ENCODE measurements at places on chromosomes 6 and 20.
A peak's percentile ranks its signal among the peaks of the same experiment; 100 is the strongest.

DNA sequence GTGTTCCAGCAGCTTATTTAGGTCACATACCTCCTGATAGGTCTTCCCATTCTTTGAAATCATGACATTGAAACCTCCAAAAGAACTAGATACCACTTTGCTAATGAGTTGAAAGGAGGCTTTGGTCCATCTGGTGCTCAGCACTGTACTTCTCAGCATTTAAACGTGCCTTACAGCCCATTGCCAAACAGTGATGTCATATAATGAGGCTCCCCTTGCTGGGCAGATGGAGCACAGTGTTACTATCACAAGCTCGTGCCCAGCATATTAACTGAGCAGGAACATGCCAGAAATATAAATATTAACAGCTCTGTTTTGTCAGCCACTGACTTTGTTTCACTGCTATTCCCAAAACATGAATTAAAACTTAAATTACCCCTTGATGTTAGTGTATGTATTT is 25.5 kb upstream of the MAPK13 start:
- DNase-seq, result no peak
- H3K4me3 ChIP-seq, result no peak overlapping the region
- H3K36me3 ChIP-seq, result peaks cover 16% of the 10 kb centered on the region
- H3K27ac ChIP-seq, result no peak overlapping the region

GRCh38 chr6:119544325-119545175 is 195.0 kb upstream of the MAN1A1 start:
- no peaks in the 10 kb centered on the region for H3K27me3 ChIP-seq
- no peak overlapping the region for H3K27ac ChIP-seq
- H3K4me3 ChIP-seq, result no peak overlapping the region
- no peaks in the 10 kb centered on the region for H3K36me3 ChIP-seq

DNA sequence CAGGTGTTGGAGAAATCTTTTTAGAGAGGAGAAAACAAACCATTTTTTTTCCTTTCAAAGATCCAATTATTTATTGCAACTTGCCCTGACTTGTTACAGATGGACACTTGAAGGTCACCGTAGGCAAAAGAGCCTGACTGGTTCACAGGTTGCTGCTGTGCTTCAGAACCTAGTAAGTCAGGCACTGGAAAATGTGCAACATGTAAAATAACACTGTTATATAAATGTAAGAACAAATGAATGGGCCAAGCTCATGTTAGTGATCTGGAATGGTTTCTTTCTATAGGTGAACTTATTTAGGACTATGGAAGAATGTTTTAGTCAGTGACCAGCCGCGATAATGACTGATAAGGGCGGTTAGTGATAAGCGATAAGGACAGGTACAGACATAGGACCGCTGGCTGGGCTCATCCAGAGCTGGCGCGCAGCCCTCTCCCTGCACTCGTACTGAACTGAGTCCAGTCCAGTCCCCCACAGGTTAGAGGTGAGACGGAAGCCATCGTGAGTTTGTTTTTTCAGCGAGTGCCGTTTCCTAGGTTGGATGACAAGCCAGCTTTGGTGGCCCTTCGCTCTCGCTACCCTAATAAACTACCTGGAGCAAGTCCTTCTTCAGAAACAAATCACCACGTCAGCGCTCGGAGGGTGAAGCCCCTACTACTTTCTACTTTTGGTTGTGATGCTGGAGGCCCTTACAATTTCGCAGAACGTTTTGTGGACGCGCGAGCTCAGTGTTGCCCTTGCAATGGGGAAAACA is 94.4 kb upstream of the PRDM1 start:
- peaks cover 100% of the 10 kb centered on the region for H3K27me3 ChIP-seq
- no peaks in the 10 kb centered on the region for H3K36me3 ChIP-seq
- no peak overlapping the region for H3K27ac ChIP-seq
- peaks cover 39% of the 10 kb centered on the region for H3K4me1 ChIP-seq

GRCh38 chr6:111267764-111268333 is 180.5 kb downstream of the SLC16A10 start:
- no peak overlapping the region for H3K27ac ChIP-seq
- H3K27me3 ChIP-seq, result no peaks in the 10 kb centered on the region
- no peak for DNase-seq
- no peaks in the 10 kb centered on the region for H3K4me1 ChIP-seq
- no peak overlapping the region for H3K4me3 ChIP-seq

DNA sequence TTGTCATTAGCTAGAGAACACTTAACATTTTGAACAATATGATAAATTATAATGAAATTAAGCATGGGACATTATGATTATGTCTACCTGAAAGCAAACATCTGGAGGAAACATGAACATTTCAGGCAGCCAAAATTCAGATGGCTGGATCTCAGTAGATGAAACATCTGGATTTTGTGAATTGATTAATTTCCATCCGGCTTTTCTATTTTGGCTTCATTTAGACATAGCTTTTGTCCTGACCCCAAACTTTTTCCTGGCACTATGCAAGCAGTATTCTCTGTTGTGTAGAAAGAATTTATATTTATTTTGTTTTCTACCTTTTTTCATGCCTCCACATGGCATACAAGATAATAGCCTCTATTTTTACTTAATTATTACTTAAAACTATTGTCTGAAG is 186.3 kb downstream of the OGFRL1 start:
- H3K4me3 ChIP-seq, result no peak overlapping the region
- H3K4me1 ChIP-seq, result peaks cover 21% of the 10 kb centered on the region
- no peaks in the 10 kb centered on the region for H3K36me3 ChIP-seq
- no peak overlapping the region for H3K27ac ChIP-seq

GRCh38 chr20:19734811-19735210 is 23.2 kb upstream of the RIN2 start:
- H3K27ac ChIP-seq, result no peak overlapping the region
- H3K36me3 ChIP-seq, result no peaks in the 10 kb centered on the region
- DNase-seq, result no peak
- H3K4me3 ChIP-seq, result no peak overlapping the region
- peaks cover 14% of the 10 kb centered on the region for H3K4me1 ChIP-seq

DNA sequence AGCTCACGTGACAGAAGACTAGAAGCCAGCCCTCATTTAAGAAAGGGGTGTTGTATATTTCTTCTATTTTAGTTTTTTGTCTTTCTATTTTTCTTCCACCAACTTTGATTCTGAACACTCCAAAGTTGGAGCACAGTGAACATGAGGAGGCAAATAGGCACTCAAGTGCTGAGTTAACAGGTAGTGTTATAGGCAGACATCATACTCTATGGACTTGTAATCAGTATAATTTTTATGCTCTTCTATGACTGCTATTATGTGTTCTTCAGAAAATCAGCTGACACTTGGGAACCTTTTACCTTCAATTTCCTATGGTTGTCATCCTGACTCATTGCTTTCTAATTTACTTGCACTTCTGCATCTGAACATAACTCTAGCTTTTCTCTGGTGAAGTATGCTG is 396.3 kb upstream of the EYS start:
- H3K4me1 ChIP-seq, result peaks cover 18% of the 10 kb centered on the region
- H3K27me3 ChIP-seq, result peaks cover 4% of the 10 kb centered on the region
- no peak for DNase-seq
- H3K4me3 ChIP-seq, result no peak overlapping the region
- H3K27ac ChIP-seq, result no peak overlapping the region

DNA sequence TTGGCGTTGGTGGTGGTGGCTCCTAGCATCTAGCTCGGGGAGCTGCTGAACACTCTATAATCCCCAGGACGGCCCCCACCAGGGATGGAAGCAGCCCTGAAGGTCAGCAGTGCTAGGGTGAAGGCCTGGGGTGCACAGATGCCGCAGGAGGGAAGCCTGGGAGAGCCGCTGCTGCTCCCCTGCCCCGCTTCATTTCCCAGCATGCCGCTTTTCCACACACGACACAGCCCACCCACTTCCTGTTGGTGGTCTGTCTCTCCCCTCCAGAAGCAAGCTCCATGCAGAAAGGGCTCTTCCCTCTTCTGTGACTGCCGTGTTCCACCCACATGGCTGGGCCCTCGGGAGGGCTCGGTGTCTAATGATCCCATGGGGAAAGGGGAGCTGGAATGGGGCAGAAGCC is 35.3 kb downstream of the GNAS-AS1 start:
- peaks cover 25% of the 10 kb centered on the region for H3K36me3 ChIP-seq
- H3K4me1 ChIP-seq, result peaks cover 6% of the 10 kb centered on the region
- H3K4me3 ChIP-seq, result no peak overlapping the region
- no peak for DNase-seq

DNA sequence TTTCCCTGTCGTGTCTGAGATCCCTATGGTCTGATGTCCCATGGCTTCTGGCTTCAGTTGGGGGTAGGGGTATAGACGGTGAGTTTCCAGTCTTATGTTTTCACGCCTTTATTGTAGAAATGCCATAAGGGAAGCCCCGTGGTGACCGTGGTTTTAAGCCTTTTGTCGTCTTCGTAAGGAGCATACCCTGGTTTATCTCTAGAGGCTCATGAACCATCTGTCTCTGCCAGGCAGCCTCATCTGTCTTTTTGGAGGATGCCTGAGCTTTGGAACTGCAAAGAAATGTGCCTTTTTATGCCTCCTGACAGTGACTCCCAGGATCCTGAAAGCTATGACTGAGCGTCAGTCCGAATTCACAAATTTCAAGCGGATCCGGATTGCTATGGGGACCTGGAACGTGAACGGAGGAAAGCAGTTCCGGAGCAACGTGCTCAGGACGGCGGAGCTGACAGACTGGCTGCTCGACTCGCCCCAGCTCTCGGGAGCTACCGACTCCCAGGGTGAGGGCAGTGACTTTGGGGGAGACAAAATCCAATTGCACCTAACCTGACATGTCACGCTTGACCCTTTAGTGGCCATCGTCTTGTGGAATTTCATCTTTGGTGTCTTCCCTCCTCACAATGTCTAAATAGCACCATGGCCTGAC is 84.6 kb downstream of the SYNJ2 start:
- DNase-seq, result no peak
- peaks cover 8% of the 10 kb centered on the region for H3K36me3 ChIP-seq
- peaks cover 10% of the 10 kb centered on the region for H3K4me1 ChIP-seq
- H3K27me3 ChIP-seq, result no peaks in the 10 kb centered on the region

- no peak overlapping the region for H3K4me3 ChIP-seq
- DNase-seq, result no peak
- H3K36me3 ChIP-seq, result no peaks in the 10 kb centered on the region
- H3K27ac ChIP-seq, result no peak overlapping the region
- H3K27me3 ChIP-seq, result no peaks in the 10 kb centered on the region
Observed at GRCh38 chr20:37941992-37942391, 39.1 kb downstream of the VSTM2L start.

- no peak for DNase-seq
- H3K36me3 ChIP-seq, result peaks cover 4% of the 10 kb centered on the region
- H3K27ac ChIP-seq, result no peak overlapping the region
- H3K4me3 ChIP-seq, result no peak overlapping the region
Observed at GRCh38 chr6:127907960-127908640, 7.2 kb upstream of the THEMIS start.

DNA sequence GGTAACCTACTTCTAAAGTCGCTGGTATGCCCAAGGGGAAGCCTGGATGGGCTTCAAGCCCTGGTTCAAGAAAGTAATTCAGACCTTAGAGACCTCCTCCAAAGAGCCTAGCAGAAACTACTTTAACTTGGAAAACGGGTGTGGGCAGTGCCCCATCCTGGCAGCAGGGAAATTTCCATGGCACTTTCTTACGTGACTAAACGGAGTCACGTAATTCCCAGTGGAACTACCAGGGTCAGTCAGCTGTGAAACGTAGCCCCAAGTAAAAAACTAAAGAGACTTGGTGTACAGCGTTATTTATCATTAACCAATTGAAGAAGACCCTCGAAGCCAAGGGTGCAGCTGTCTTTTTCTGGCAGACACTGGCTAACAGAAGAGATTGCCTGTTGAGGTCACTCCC is 114.0 kb downstream of the RCAN2 start:
- DNase-seq, result no peak
- no peaks in the 10 kb centered on the region for H3K27me3 ChIP-seq

DNA sequence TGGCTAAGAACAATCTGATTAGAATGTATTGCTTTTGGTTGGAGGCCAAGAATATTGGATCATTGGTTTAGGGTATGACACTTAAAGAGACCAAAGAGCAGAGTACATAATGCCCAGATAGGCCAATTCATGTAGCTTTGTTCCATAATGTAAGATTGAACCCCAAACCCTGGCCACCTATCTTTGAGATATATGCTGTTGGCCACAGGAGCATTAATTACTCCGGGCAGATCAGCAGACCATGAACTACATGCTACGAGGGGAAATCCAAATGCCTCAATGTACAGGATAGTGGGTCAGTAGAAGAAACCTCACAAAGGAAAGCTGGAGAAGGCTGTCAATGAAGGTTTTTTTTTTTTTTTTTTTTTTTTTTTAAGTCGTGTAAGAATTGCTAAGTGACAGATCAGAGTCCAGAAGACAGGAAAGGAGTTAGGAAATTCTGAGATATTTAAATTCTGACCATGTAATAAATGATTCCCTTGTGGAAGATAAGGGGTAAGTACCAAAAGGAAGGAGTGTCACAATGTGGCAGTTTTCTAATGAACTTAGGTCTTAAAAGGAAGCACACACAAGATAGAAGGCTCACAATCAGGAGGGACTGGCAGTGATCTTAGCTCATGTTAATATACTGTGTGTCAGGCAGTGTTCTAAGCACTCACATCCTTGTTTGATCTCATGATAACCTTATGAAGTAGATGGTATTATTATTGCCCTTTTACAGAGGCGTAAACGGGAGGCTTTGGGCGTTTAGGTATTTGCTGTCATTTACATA is 61.4 kb downstream of the CARMIL1 start:
- H3K4me1 ChIP-seq, result peaks cover 50% of the 10 kb centered on the region
- DNase-seq, result no peak
- H3K27me3 ChIP-seq, result no peaks in the 10 kb centered on the region
- peak overlapping the region; percentile 66 for H3K27ac ChIP-seq
- no peaks in the 10 kb centered on the region for H3K36me3 ChIP-seq

GRCh38 chr20:41696428-41696827 is 78.3 kb upstream of the CHD6 start:
- H3K27ac ChIP-seq, result no peak overlapping the region
- peaks cover 24% of the 10 kb centered on the region for H3K4me1 ChIP-seq
- DNase-seq, result no peak
- H3K4me3 ChIP-seq, result no peak overlapping the region

GRCh38 chr6:51855310-51856082 is 231.9 kb downstream of the PKHD1 start:
- peaks cover 14% of the 10 kb centered on the region for H3K36me3 ChIP-seq
- peak overlapping the region; percentile 68 for H3K27ac ChIP-seq
- H3K27me3 ChIP-seq, result no peaks in the 10 kb centered on the region
- no peak overlapping the region for H3K4me3 ChIP-seq

DNA sequence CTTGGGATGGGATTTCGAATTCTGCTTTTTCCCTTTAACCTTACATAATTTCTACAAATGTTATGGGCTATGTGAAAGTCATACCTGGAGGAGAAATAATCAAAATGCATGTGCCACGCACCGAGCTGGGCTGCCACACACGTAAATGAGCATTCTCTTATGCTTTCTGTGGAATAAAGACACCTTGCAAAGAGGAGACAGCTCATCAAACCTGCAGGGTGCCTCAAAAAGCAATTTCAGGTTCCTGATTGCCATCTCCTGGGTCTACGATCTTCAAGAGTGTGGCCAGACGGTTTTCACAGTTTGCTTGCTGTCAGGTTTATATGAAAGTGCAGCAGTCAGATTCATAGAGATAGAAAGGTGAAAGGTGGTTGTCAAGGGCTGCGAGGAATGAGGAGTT is 36.6 kb downstream of the DUSP22 start:
- H3K27me3 ChIP-seq, result no peaks in the 10 kb centered on the region
- peaks cover 4% of the 10 kb centered on the region for H3K4me1 ChIP-seq
- no peak for DNase-seq

- H3K27me3 ChIP-seq, result no peaks in the 10 kb centered on the region
- no peak for DNase-seq
- no peak overlapping the region for H3K4me3 ChIP-seq
- no peak overlapping the region for H3K27ac ChIP-seq
- peaks cover 5% of the 10 kb centered on the region for H3K4me1 ChIP-seq
Observed at GRCh38 chr20:2305946-2306345, 10.1 kb downstream of the TGM3 start.

All from WTC11 (cell line).